SK-N-SH (cell line): ENCODE measurements at places on chromosomes 11 and 22.

DNA sequence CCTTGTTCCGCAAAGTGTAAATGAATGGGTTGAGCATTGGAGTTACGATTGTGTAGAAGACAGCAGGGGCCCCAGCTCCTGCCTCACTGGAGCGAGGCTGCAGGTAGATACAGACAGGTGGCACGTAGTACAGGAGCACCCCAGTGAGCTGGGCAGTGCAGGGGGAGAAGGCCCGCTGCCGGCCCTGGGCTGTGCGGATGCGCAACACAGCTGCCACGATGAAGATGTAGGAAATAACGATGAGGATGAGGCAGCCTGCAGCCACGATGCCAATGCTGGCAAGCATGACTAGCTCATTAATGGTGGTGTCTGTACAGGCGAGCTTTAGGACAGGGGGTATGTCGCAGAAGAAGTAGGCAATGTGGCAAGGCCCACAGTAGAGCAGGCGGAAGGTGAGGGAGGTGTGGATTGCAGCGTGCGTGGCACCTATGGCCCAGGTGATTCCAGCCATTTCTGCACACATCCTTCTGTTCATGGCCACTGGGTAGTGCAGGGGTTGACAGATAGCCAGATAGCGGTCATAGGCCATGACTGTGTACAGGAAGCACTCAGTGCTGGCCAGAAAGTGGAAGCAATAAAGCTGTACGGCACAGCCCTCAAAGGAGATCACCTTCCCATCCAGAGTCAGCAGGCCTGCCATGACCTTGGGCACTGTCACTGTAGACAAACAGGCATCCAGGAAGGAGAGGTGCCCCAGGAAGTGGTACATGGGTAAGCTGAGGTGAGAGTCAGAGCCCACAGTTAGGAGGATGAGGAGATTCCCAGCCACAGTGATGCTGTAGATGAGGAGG is 616 bp downstream of the OR10S1 start:
- no peak for DNase-seq

DNA sequence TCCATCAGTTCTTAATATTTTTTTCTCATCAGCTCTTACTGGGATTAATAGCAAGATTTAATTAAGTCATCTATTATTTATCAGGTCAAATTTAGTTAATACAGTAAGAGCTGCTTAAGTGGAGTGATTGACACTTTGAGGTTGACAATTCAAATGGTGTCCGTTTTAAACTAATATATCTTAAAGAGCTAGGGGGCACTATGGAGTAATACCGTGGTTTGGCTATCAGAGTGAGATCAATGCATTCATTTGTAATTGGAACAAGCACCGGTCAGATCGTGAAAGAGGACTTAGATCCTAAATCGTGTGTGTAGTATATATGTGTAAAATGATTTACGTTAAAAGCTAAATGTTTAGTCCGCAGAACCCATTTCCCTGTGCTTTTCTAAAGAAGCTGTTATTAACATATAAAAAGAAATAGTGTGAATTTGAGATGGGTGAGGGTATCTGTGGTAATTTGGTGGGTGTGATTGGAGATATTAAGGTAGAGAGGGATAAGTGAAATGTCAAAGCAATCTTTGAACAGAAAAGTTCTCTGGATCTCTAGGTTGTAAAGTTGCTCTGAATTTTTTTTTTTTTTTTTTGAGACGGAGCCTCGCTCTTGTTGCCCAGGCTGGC is 2.3 kb downstream of the SIK2 start:
- peak; percentile 44 for DNase-seq

DNA sequence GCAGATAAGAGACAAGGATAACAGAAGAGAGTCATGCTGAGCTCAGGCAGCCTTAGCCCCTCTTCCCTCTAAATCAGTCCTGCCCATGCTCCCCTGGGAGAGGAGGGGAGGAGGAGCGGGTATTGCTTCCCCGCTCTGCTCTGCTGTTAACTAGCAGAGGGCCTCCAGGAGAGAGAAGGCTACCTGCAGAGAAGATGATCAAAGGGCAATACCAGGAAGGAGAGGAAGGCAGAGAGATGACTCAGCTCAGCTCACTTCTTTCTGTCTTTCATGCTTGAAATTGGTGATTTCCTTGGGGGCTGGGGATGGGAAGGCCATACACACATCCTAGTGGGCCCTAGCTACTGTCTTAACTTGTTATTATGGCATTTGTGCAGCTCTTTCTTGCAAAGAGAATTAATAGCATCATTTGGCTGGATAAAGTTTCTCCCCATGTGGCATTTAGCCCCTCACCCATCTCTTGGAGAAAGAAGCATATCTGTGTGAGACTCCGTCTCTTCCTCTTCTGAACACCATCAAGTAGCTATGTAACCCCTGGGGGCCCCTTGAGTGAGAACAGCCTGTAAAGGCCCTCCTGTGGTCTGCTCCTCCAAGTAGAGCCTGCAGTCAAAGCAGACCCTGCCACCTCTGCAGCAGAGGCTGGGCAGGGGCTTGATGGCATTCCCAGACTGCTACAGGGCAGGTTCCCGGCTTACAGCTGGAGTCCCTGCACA is 33.4 kb upstream of the AMOTL1 start:
- no peak for DNase-seq

DNA sequence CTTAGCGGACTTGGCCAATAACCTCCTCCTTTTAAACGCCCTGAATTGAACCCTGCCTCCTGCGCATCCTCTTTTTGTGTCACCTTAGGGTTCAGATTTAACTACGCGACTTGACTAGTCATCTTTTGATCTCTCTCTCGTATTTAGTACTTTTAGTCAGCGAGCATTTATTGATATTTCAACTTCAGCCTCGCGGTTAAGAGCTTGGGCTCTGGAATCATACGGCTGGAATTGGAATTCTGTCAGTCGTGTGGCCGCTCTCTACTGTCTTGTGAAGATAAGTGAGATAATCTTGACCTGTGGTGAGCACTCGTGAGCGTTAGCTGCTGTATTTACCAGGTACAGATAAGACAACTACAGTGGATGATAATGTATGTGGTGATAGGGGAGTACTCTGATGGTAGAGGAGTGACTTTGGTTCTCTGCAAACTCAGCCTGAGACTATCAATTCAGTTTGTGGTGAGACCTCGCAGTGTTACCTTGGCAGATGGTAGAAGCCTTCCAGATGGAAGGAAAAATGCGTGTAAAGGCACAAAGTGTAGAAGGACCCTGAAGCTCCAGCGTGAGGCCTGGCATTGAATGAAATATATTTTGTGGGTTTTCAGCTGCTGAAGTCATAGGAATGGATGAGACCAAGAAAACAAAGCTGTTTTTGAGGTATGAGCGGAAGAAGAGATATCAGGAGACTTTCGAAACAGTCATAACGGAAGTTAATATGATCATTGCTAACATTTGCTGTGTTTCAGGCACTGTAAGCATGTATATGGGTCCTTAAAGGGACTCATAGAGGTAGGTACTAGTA is 682 bp downstream of the ATM start:
- no peak for DNase-seq

GRCh38 chr22:26658671-26659478 is 1.5 kb downstream of the MIAT start:
- DNase-seq: peak; percentile 76

GRCh38 chr11:926341-926916 is 759 bp downstream of the AP2A2 start:
- peak; percentile 89 for DNase-seq

DNA sequence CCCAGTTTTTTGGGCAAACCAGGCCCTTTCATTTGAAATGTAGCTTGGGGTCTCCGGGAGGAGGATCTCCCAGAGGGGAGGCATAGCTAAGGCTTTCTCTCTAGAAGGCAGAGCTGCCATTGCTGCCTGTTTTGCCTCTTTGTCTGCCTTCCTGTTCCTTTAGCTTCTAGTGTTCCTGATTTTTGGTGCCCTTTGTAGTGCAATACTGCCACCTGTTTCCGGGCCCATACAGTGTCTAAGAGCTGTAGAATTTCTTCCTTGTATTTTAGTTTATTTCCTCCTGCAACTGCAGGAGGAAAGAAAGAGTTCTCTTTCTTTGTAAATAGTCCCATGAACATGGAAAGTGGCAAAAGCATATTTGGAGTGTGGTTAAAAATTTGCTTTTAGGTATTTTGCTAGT is 19.3 kb upstream of the GLYATL1 start:
- DNase-seq: no peak

DNA sequence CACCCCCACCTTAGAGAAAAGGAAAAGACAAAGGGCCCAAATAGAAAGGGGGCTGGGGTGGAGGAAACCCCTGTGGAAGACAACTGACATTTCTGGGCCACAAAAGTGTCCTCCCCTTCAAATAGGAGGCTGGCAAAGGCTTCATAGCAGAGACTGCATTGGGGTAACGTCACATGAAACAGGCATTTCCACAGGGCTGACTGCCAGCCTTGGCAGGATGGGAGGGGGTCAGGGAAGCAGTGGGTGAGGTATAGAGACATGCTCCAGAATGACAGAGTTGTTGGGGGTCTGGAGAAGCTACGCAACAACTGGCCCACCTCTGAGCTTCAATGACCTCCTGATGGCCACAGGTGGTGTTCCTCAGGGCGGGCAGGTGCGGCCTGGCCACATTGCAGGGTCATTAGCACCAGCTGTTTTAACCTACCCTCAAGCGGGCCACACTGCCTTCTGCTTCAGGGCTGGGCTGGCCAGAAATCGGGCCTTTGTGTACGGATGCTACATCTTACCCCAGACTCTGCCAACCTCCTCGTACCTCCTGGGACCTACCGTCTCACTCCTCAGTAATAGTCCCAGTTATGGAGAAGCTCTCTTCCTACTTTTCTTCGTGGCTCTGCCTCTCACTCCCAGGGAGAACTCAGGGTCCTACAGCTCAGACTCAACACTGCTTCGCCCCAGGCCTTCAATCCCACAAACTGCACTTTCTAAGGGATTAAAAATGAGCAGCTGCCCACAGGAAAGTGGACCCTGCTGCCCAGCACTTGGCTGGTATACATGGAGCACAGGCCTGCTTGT is 160.0 kb upstream of the NCAM1 start:
- no peak for DNase-seq

GRCh38 chr22:37184816-37185541 is 3.1 kb downstream of the C1QTNF6 start:
- DNase-seq: no peak

GRCh38 chr11:66904981-66905521 is 48.2 kb downstream of the LRFN4 start:
- peak; percentile 9 for DNase-seq

GRCh38 chr11:69333149-69333710 is 39.3 kb downstream of the MYEOV start:
- DNase-seq: no peak

DNA sequence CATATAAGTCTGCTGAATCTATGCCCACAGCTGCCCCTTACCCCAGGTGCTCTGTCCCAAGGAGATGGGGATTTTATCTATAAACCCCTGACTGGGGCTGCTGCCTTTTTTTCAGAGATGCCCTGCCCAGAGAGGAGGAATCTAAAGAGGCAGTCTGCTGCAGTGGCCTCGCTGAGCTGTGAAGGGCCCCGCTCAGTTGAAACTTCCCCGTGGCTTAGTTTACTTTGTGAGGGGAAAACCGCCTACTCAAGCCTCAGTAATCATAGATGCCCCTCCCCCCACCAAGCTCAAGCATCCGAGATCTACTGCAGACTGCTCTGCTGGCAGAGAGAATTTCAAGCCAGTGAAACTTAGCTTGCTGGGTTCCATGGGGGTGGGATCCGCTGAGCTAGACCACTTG is 7.4 kb upstream of the SCGB1D4 start:
- no peak for DNase-seq

GRCh38 chr11:114169321-114169749 is 109.8 kb downstream of the ZBTB16 start:
- DNase-seq: no peak

GRCh38 chr11:14612694-14613093 is 30.9 kb upstream of the PDE3B start:
- DNase-seq: no peak

DNA sequence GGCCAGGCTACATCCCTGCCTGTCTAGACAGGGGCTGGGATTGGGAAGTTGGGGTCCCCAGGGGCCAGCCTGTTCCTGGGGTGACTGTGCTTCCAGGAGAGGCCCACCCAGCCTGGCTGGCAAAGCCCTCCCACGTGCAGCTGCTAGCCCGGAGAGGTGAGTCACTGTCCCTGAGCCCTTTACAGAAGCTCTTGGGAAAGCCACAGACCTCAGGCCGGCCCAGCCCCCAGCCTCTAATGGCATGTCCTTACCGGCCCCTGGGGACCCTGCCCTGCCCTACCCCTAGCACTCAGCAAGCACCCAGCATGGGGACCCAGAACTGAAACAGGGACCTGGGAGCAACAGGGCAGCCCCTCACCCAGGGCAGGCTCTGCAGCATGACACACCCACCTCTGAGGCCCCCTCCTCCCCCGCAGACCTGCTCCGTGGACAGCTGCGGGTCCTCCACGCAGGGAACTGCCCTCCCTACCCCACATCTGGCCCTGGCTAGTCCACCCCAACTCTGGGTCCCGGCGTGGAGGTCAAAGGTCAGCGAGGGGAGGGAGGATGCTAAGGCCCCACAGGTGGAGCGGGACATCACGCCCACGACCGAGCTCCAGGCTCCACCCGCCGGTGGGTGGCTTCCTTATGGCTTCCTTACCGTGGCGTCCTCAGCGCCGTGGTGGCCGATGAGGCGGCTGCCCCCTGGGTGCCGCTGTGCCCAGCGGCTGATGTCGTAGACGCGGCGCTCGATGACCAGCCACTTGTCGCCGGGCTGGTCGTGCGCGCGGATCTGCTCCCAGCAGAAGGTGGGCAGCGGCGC is 615 bp downstream of the FADS3 start:
- DNase-seq: peak; percentile 83

- no peak for DNase-seq
Measured at GRCh38 chr11:120066738-120067437, 71.0 kb downstream of the TRIM29 start.
